ENCODE measurements at places on chromosomes 6 and 20. TPM values are rescaled to one million over a fixed set of nuclear protein-coding genes. Genes with fewer than 3 reads are reported as not detected.

TRPC4AP gene
- total RNA-seq, result 86.7 TPM

CEP43 gene
- 19.3 TPM for total RNA-seq

OOEP gene
- under 0.01 TPM for total RNA-seq

PSORS1C2 gene
- not detected for total RNA-seq

TBP gene
- total RNA-seq, result 12.2 TPM

OTOR gene
- total RNA-seq, result not detected

MAFB gene
- 0.64 TPM for total RNA-seq

HMGCLL1 gene
- 0.43 TPM for total RNA-seq

ZBTB12 gene
- 3.0 TPM for total RNA-seq

TRIM40 gene
- total RNA-seq, result not detected

CRIP3 gene
- total RNA-seq, result not detected

CLVS2 gene
- not detected for total RNA-seq

HACE1 gene
- total RNA-seq, result 22.5 TPM

GGTLC1 gene
- total RNA-seq, result not detected

PRRT1 gene
- under 0.01 TPM for total RNA-seq

RIPPLY2 gene
- total RNA-seq, result not detected

CCHCR1 gene
- total RNA-seq, result 14.7 TPM

TBXT gene
- total RNA-seq, result not detected

ADGB gene
- not detected for total RNA-seq

IRF4 gene
- total RNA-seq, result not detected

SLC17A3 gene
- not detected for total RNA-seq

CD93 gene
- under 0.01 TPM for total RNA-seq

AP5S1 gene
- total RNA-seq, result 17.7 TPM

LBP gene
- total RNA-seq, result not detected

CYP24A1 gene
- total RNA-seq, result not detected

DSTN gene
- total RNA-seq, result 550 TPM

MYT1 gene
- total RNA-seq, result not detected

GPR6 gene
- not detected for total RNA-seq

NNAT gene
- 1.3 TPM for total RNA-seq

WRNIP1 gene
- 35.1 TPM for total RNA-seq

PRND gene
- total RNA-seq, result not detected

MSH5 gene
- 13.9 TPM for total RNA-seq

DCDC2 gene
- under 0.01 TPM for total RNA-seq

SLC35B2 gene
- total RNA-seq, result 92.8 TPM

PACSIN1 gene
- total RNA-seq, result under 0.01 TPM

DACT2 gene
- total RNA-seq, result not detected

DLK2 gene
- total RNA-seq, result 0.64 TPM
